NCI-H2081 treated with DMSO at 0.1 percent for 48 hours (cell line): ENCODE measurements at places on chromosomes 3 and 15.

- no peak for DNase-seq
These were observed 10.9 kb upstream of the LXN start for GRCh38 chr3:158683230-158683962.

- DNase-seq, result no peak
These were observed 155.7 kb downstream of the GREM1 start for GRCh38 chr15:32873284-32874114.

DNA sequence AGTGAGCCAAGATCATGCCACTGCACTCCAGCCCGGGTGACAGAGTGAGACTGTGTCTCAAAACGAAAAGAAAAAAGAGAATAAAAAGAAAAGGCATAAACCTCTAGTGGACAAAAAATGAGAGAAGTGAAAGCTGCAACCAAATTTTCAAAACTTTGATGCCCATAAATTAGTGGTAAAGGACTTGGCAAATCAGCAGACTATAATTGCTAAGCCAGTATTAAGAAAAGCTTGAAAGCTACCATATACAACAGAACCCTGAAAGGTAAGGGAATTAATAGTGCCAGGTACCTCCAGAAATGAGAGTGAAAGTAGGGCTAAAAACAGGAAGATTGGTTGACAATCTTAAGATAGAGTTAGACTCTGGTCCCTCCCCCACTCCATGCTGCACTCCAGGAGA is 32.9 kb upstream of the SLC22A13 start:
- DNase-seq, result no peak

- no peak for DNase-seq
These were observed 573.6 kb upstream of the GRM7 start for GRCh38 chr3:6287088-6287875.

DNA sequence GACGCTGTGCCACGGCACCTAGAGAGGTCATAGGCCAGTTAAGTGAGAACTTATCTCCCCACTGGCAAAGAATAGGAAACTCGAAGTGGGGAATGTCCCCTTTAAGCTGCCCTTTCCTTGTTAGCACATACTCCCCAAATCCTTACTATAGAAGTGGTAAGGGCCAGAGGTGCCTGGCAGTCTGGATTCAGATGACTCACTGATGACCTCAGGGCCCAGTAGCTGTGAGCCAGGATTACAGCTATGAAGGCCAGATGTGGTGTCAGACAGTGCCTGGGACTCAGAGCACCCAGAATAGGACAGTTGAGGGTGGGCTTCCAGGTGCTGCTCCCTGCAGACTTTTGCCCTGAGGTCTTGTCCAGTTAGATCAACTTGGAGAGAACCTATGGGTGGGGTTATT is 37.7 kb downstream of the PDIA5 start:
- DNase-seq, result no peak

- no peak for DNase-seq
These were observed 165.2 kb upstream of the NUDT16 start for GRCh38 chr3:131216330-131216729.

DNA sequence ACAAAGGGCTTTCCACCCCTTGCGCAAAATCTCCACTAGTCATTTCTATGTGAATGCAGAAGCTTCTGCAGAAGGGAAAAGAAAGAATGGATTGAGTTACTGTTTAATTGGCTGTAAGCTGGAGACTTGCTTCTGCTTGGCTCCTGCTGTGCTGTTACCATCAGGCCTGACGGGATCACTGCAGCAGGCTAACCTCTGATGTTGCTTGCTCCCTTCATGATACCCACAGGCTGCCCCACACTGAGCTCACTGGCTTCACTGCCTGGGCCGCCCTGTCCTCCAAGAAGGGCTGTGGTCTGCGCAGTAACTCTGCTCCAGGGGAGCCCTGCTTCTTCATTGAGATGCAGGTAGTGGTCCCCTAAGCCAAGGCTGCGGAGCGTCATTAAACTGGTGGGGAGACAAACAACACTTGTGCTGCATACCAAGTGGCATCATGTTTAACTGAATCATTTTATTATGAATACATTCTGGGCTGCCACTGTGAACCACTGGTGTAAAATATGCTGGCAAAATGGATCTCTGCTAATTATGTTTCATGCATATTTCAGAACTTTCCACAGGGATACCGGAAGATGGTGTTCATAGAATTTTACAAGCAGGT is 78.6 kb downstream of the WDR49 start:
- no peak for DNase-seq

DNA sequence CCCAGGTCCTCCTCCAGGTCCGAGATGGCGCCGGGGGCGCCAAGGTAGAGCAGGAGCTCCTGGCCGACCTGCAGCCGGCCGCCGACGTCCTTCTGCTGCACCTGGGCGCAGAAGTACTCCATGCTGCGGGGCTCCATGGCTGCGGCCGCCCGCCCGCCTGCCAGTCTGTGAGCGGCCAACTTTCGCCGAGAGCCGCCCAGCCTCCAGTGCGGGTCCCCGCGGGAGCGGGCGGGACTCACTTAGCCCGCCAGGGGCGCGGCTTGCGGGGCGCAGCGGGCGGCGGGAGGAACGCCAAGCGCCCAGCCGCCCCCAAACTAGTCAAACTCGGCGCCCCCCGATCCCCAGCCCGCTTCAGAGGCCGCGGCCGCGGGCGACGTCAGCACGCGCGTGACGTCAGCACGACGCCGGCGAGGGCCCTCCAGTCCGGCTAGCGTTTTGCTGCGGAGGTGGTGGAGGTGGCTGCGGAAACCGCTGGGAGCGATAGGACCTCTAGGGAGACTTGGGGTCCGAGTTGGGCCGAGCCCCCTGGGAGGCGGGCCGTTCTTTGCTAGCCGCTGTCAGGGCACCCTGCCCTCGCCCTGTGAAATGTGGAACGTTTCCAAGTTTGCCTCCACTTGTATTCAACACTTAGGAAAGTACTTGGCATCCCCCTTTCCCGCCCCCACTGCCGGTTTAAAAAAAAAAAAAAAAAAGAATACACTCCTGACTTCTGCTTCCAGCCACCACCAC is at the start of gene CLASP2:
Gene CLASP2, minus strand, starts transcription at position 389 of the 729 bp plus-strand sequence. Its CDS starts 252 bp downstream, at position 137.
- peak; percentile 28 for DNase-seq

- DNase-seq, result no peak
These were observed 29.7 kb downstream of the SLC4A7 start for GRCh38 chr3:27454461-27454860.

- peak; percentile 53 for DNase-seq
These were observed 50.3 kb downstream of the LHFPL4 start for GRCh38 chr3:9503283-9503682.

- no peak for DNase-seq
These were observed 7.0 kb downstream of the GNAI2 start for GRCh38 chr3:50242851-50243542.

GRCh38 chr3:134282659-134283047 is 32.0 kb upstream of the RYK start:
- DNase-seq, result no peak

DNA sequence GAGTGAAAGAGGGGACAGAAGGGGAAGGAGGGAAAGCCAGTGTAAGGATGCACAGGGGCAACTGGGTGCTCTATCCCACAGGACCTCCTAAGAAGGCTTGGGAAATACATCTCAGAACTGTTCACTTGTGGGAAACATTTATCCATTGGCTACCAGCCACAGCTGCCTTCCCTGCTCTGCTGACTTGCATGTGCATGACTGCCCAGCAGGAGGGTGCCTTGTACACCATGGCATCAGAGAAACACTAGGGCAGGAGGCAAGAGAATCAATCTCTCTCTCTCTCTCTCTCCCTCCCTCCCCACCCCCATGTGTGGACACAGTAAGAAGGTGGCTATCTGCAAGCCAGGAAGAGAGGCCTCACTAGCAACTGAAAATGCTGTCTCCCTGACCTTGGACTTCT is 62.9 kb upstream of the ZBTB38 start:
- DNase-seq, result no peak

- DNase-seq, result no peak
These were observed 28.5 kb downstream of the PLAAT1 start for GRCh38 chr3:193269343-193270028.

DNA sequence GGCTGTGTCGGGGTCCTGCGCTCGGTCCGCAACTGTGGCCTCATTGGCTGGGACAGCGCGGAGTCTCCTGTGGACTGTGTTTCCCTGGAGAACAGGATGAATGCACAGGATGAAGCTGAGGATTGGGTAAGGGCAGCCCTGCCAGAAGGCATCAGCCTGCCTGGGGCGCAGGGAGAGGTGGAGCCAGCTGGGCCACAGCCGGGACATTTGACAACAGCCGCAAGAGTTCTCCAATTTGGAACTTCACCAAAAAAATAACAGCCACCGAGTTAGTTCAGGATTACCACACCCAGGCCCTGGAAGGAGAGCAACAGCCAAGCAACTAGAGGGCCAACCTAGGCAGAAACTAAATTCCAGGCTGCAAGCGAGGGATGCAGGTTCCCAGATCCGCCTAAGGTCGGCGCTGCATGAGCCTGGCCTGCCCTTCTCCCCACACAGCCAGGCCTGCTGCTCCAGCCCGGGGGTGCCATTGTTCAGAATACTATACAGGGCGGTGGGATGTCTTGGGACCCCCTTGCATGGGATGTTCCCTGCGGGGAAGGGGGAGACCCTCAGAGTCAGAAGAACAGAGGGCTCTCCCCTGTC is 229.3 kb downstream of the OCA2 start:
- DNase-seq, result no peak

- DNase-seq, result peak; percentile 100
These were observed 51.8 kb downstream of the RFTN1 start for GRCh38 chr3:16461463-16462245.

DNA sequence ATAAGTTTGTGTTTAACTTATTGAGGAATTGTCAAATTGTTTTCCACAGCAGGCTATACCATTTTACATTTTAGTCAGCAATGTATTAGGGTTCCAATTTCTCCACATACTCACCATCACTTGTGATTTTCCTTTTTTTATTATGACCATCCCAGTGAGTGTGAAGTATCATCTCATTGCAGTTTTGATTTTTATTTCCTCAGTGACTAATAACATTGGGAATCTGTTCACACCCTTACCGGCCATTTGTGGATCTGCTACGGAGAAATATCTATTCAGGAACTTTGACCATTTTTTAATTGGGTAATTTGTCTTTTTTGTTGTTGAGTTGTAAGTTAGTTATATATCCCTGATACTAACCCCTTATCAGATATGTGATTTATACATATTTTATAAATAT is 54.8 kb upstream of the LMCD1 start:
- no peak for DNase-seq

- DNase-seq, result no peak
These were observed 68.6 kb downstream of the SLC6A6 start for GRCh38 chr3:14471016-14471415.

GRCh38 chr3:55285156-55285555 is 201.9 kb downstream of the WNT5A start:
- DNase-seq, result no peak

GRCh38 chr3:72100601-72101187 is 315.7 kb upstream of the PROK2 start:
- DNase-seq, result no peak

- DNase-seq, result no peak
These were observed 27.1 kb downstream of the ITPR1 start for GRCh38 chr3:4520033-4520816.

DNA sequence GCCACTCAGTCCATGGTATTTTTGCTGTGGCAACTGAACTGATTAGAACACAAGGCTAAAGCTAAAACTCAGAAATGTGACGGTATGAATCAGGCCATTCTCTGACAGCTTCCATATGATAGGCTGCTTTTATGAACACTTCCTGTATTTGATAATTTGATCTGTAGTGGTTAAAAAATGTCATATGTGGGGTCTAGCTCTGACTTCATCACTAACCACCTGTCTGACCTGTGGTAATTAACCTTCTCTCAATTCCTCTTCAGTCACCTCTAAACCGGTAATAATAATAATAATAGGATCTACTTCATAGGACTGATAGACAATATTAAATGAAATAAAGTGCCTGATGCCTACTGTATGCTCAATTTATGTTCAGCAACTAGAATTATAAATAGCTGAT is 223.2 kb downstream of the MBNL1 start:
- no peak for DNase-seq

GRCh38 chr15:95291898-95292472 is 1038.5 kb upstream of the NR2F2 start:
- DNase-seq, result no peak
